AG10803 (cell line): ENCODE measurements at places on chromosomes 3 and 15.

DNA sequence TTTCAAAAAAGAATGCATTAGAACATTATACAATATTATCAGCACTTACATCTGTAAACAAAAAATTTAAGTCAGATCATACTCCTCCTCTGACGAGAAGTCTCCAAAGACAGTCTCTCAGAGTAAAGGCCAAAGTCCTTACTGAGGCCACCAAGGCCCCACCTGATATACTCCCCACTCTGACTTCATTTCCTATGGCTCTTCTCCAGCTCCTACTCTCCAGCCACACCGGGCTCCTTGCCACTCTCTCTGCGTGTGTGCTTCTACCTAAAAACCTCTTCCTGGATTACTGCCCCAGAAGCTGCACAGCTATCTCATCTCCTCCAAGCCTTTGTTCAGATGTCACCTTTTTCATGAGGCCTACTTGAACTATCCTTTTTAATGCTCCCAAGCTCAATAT is 5.0 kb downstream of the DCP1A start:
- no peak for DNase-seq

DNA sequence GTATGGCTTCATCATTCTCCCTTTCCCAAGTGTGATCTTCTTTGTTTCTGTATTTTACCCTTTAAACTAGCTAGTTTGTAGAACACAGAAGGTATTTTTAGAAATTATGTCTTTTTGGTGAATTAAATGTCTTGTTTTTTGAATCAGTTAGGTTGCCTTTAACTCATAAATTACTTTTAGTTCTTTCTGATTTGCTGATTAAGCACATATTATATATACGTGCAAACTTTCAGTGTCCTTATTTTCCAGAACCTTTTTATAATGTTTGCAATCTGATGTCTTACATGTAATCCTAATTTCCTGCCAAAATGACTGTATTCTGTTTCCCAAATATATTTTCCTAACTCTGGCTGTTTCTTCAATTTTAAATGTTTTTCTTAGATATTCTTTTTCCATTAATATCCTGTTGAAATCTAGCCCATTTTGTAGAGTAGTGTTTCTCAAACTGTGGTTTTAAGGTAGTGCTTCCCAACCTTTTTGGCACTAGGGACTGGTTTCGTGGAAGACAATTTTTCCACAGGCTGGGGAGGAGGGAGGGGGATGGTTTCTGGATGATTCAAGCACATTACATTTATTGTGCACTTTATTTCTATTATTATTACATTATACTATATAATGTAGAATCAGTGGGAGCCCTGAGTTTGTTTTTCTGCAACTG is 51.8 kb downstream of the CHD2 start:
- no peak for DNase-seq

DNA sequence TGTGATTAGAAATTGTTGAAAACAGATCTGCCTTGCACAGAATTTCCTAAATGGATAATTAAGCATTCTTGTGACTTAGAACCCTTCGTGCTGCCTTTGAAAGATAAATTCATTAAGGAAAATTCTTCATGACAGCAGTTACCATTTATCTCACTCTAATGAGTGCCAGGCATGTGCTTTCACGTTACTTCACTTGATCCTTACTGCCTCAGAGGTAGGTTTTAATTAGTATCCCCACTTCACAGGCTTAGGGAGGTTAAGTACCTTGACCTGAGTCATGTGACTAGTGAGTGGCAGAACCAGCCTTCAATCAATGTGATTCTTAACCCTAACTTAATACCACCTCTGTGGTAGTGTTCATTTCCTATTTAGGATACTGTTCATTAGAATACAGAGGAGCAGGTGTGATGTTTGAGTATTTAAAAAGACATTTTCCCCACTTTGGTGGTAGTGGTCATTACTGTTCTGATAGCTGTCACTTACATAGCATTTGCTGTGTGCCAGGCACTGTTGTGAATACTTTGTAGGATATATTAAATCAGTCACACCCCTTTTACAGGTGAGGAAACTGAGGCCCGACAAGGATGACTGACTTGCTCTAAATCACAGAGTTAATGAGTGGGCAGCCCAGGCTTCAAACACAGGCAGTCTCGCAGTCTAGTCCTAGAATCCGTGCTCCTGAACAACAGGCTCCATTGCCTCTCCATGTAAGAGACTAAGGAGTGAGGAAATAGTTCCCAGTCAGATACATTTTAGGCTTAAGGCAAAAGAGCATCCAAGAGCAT is 57.9 kb downstream of the RLBP1 start:
- no peak for DNase-seq

GRCh38 chr3:30269751-30270445 is 336.5 kb upstream of the TGFBR2 start:
- DNase-seq = no peak

DNA sequence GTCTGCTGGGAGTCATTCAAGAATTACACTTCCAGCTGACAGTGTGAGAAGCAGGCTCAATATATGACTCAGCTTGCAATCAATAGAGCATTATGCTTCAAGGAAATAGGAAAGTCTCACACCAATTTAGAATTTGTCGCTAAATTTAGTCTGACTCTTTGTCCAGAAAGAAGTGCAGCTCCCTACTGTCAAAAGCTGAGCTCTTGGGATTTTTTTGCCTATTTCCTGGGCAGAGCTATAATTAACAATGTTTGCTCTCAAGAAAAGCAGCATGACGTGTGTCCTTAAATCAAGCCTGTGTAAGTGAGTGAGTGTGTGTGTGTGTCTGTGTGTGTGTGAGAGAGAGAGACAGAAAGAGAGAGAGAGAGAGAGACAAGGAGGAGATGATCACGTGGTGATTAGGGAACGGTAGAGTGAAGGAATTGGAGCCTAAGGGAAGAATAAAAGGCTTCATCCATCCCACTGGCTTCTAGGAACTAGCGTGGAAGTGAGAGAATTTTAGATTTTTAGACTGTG is 16.4 kb upstream of the SLC35G2 start:
- DNase-seq = peak; percentile 37

DNA sequence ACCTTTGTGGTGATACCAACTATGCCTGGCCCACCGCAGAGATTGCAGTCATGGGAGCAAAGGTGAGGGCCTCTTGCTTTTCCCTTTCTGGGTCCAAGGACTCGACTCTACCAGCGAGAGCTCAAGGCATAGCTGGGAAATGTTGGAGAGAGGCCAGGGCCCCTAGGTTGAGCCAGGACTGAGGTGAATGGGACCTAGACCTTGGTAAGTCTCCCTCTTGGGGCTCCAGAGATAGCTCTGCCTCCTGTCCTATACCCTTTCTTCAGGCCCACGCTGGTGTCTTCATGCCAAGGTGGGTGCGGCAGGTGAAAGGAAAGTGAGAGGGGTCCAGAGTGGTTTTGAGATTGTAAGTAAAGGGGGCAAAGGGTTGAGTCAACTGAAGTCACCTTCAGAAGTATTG is 77.5 kb downstream of the PCCB start:
- DNase-seq = no peak

DNA sequence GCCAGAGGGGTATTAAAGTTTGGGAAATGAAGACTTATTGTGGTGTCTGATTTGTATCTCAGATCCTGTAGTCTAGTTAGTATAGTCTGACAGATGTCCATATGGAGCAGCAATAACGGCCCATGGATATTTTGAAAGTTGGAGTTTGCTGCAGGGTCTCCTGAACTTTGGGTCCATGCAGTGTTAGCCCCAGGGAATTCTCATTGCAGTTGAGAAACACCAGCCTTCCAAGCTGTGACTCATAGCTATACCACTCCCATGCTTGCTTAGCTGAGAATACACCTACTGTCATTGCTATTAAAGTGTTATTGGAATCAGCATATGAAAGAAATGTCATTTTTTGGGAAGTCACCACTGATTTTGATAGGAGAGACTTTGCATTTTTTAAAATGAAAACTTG is 29.2 kb downstream of the TMOD2 start:
- DNase-seq = no peak

GRCh38 chr3:117567906-117568305 is 858.3 kb downstream of the TUSC7 start:
- DNase-seq = no peak

DNA sequence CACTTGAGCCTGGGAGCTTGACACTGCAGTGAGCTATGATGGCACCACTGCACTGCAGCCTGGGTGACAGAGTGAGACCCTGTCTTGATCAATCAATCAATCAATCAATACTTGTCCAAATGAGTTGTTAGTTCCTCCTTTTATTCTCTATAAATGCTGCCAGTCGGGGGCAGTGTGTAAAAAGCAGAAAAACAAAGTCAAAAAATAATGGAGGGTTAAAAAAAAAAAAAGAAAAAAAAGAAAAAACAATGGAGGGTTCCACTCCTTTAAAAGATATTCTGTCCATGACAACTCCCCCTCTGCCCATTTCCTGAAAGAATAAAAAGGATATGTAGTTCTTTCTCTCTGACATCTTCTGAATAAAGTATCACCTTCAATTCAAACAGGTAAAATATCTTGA is 1068.6 kb downstream of the FHIT start:
- no peak for DNase-seq

- DNase-seq = peak; percentile 47
Measured at GRCh38 chr3:138442433-138442832, 8.0 kb downstream of the ESYT3 start.

GRCh38 chr3:70516076-70516475 is 203.6 kb upstream of the MDFIC2 start:
- DNase-seq = no peak

- DNase-seq = no peak
Measured at GRCh38 chr3:6491768-6492167, 369.1 kb upstream of the GRM7 start.

- no peak for DNase-seq
Measured at GRCh38 chr3:141286856-141287255, 55.2 kb downstream of the PXYLP1 start.

DNA sequence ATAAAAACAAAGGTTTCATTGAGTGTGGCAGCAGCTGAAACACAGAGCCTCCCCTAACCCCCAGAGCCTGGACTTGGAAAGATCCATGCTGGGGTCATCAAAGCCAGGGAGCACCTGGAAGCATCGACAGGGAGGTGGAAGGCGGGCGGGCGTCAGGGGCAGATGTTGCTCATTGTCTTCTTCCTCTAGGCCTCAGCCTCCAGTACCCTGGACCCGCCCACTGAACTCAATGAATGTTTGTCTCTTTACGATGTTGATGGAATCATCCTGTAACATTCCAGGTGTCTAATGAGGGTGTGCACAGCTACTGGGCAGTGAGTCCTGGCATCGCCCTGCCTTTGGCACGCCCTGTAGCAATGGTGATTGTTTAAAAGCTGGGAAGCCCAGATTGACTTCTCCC is 9.8 kb downstream of the GP5 start:
- DNase-seq = no peak

GRCh38 chr3:132556508-132557159 is 40.4 kb upstream of the ACKR4 start:
- DNase-seq = peak; percentile 41

GRCh38 chr3:126538316-126538715 is 14.4 kb downstream of the CHST13 start:
- DNase-seq = no peak

- DNase-seq = peak; percentile 37
Measured at GRCh38 chr3:133413161-133414020, 13.5 kb downstream of the BFSP2 start.

- DNase-seq = no peak
Measured at GRCh38 chr15:45134682-45135604, 5.1 kb downstream of the DUOX1 start.

GRCh38 chr3:125116311-125117080 is 60.7 kb upstream of the HEG1 start:
- DNase-seq = peak; percentile 91

DNA sequence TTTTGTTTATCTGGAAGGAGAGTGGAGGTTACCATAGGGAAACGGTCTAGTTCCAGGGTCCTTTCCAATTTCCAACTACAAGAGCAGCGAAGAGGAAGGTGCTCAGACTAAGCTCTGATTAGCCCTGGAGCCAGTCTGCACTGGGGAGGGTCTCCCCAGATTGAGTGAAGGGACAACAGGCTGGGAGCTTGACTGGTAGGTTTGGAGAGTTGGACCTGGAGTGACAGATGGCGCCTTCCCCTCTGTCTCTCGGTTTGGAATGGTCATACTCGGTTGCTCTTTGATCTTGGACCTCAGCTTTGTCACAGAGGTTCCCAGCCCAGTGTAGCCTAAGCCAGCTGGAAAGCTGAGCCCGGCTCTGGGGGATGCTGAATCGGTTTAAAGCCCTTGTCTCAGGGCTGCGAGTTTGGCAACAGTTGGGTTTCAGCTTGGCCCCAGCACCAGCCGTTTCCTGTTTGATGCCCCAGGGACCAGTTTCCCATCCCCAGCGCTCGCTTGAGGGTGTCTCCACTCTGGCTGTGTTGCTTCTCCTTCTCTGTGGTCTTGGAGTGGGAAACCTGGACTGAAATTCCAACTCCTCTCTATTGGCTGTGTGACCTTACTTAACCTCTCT is 53.1 kb upstream of the ULK4 start:
- peak; percentile 74 for DNase-seq

- DNase-seq = no peak
Measured at GRCh38 chr3:119809249-119810017, 27.5 kb downstream of the NR1I2 start.

DNA sequence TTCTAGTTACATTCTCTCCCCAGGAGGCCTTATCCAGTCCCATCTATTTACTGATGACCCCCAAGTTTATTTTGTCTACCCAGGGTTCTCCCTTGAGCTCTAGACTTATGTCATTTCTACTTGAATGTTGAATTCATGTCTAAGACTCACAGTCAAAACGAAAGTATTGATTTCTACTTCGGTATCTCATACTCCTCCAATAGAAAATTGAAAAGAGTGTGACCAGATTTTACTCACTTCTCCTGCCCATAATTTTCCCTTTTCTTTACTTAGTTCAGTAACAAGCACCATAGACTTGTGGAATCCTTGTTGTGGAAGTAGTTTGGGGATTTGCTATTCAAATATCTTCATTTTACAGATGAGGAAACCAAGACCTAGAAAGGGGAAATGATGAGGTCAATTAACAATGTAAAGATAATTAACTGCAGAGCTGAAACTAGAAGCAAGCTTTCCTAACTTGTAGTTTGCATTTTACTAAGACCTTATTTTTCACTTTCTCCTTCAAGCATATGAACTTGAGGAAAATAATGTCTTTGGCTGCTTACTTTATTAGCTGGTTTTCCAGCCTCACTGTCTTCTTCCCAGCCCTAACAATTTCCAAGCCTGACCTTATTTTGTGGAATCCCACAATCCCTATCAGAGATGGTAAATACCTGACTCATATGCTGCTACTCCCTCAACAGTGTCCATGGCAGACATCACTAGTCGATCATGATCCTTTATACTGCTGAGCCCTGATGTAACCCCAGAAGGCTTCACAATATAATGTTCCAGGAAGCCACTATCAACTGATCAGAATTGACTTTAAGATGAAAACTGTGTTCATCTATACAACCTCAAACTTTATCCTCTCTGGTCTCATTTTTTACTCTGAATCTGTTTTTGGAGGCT is 123.9 kb upstream of the AGBL1 start:
- no peak for DNase-seq

DNA sequence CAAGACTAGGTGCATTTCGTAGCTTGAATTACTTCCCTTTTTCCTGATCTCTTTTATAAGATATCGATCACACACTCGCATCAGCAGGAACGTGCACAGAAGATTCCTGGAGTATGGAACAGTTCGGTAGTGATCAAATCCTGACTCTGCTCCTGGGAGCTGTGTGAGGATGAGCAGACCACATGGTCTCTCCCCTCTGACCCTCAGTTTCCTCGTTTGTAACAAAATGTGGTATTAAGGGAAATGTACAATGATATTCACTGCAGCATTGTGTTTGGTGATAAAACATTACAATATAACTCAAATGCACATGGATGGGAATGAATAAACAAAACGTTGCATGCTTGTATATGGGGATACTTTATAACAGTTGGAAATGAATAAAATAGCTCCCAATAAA is 26.7 kb downstream of the TMED3 start:
- DNase-seq = no peak

- no peak for DNase-seq
Measured at GRCh38 chr15:40844696-40845030, 815 bp downstream of the SPINT1 start.
